ENCODE measurements at places on chromosomes 11 and 22. TPM values are rescaled to one million over a fixed set of nuclear protein-coding genes. Genes with fewer than 3 reads are reported as not detected.

GRCh38 chr11:34351051-34351450 lies 6.8 kb downstream of the ABTB2 start:
- H3K36me3 ChIP-seq, result peaks cover 7% of the 10 kb centered on the region
- no peak overlapping the region for H3K4me3 ChIP-seq
- no peak for DNase-seq

- no peaks in the 10 kb centered on the region for H3K4me1 ChIP-seq
- no peak for DNase-seq
- no peaks in the 10 kb centered on the region for H3K27me3 ChIP-seq
- H3K36me3 ChIP-seq, result peaks cover 16% of the 10 kb centered on the region
- H3K4me3 ChIP-seq, result no peak overlapping the region
Measured at GRCh38 chr11:44235765-44236201, 74.2 kb downstream of the ALX4 start.

- peak; percentile 86 for DNase-seq
- peaks cover 14% of the 10 kb centered on the region for H3K36me3 ChIP-seq
- peak overlapping the region; percentile 81 for H3K4me3 ChIP-seq
- no peaks in the 10 kb centered on the region for H3K27me3 ChIP-seq
- peak overlapping the region; percentile 74 for H3K27ac ChIP-seq
- H3K4me1 ChIP-seq, result peaks cover 40% of the 10 kb centered on the region
Measured at GRCh38 chr11:66543263-66544107, 2.4 kb downstream of the ZDHHC24 start.

GRCh38 chr22:49354516-49355210 lies 473.0 kb downstream of the BRD1 start:
- no peak for DNase-seq
- no peaks in the 10 kb centered on the region for H3K36me3 ChIP-seq
- no peak overlapping the region for H3K27ac ChIP-seq
- no peaks in the 10 kb centered on the region for H3K4me1 ChIP-seq

The PMM1 gene
- 50.3 TPM for total RNA-seq

The USH1C gene
- total RNA-seq, result not detected

- no peaks in the 10 kb centered on the region for H3K4me1 ChIP-seq
- H3K4me3 ChIP-seq, result no peak overlapping the region
- no peaks in the 10 kb centered on the region for H3K27me3 ChIP-seq
- H3K36me3 ChIP-seq, result no peaks in the 10 kb centered on the region
Measured at GRCh38 chr11:89267660-89268302, 90.1 kb downstream of the TYR start.

DNA sequence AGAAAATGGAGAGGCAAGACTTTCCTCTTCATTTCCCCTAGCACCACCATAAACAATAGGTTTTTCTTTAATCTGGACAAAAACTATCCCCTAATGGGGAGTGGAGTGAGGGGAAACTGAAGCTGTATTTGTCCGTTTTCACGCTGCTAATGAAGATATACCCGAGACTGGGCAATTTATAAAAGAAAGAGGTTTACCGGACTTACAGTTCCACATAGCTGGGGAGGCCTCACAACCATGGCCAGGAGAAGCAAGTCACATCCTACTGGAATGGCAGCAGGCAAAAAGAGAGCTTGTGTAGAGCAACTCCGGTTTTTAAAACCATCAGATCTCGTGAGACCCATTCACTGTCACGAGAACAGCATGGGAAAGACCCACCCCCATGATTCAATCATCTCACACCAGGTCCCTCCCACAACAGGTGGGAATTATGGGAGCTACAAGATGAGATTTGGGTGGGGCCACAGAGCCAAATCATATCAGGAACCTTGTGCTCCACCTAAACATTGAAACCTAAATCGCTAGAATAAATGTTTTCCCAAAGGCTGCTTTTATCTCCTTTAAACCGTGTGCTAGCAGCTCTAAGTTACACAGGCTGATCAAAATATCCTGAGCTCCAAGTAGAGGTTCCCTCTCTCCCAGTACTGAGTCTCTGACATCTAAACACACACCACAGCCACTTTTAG lies 4.3 kb downstream of the UBQLN3 start:
- peaks cover 28% of the 10 kb centered on the region for H3K27me3 ChIP-seq
- H3K4me1 ChIP-seq, result no peaks in the 10 kb centered on the region
- no peaks in the 10 kb centered on the region for H3K36me3 ChIP-seq
- no peak for DNase-seq
- H3K4me3 ChIP-seq, result no peak overlapping the region
- H3K27ac ChIP-seq, result no peak overlapping the region

GRCh38 chr22:32413719-32414118 lies 1.7 kb upstream of the RTCB start:
- H3K27ac ChIP-seq, result no peak overlapping the region
- H3K4me1 ChIP-seq, result peaks cover 27% of the 10 kb centered on the region
- no peak for DNase-seq
- peaks cover 12% of the 10 kb centered on the region for H3K36me3 ChIP-seq
- H3K27me3 ChIP-seq, result peaks cover 12% of the 10 kb centered on the region
- no peak overlapping the region for H3K4me3 ChIP-seq

DNA sequence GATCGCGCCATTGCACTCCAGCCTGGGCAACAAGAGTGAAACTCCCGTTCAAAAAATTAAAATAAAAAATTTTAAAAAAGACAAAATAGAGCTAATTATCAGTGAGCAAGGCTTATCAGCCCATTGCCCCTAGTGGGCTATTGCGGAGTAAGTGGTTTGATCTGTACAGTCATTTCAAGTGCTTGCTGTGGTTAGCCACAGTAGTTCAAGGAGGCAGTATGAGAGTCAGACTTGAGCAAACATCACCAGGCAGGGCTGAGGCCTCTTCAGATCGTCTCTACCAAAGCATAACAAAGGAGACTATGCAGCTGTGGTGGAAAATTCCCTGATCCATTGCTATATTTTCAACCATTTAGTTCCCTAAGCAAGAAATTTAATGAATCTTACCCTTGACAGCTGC lies 4.3 kb upstream of the SBF2 start:
- H3K36me3 ChIP-seq, result peaks cover 5% of the 10 kb centered on the region
- DNase-seq, result peak; percentile 76
- H3K4me3 ChIP-seq, result no peak overlapping the region
- H3K27ac ChIP-seq, result no peak overlapping the region
- peaks cover 56% of the 10 kb centered on the region for H3K27me3 ChIP-seq

DNA sequence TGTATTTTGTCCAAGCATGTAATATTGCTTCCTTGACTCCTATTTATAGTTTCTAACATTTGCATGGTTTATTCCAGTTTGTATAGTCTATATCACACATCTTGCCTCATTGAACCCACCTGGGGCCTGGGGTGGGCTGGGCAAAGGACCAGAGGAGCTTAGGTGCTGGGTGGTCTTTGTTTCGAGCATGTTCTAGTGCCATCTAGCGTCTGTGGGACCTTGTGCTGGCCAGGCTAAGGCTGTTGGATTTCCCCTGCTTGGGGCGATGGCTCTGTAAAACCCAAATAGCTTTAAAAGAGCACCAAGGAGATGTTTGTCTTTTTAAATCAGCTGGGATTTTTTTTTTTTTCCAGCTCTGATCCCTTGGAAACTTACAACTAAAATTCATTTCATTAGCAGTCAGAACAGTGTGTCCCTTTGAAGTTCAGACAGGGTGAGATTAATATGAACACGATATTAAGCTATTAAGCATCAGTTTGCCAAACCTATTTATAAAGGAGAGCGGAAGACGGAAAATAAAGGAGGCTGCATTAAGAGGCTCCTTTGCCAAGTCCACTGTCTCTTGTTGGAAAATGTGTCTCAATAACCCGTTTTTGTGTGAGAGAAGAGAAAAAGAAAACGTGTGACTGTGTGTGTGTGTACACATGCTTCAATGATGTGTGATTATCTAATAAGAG lies 157.4 kb downstream of the COMMD9 start:
- H3K27me3 ChIP-seq, result peaks cover 22% of the 10 kb centered on the region
- H3K36me3 ChIP-seq, result no peaks in the 10 kb centered on the region
- H3K4me1 ChIP-seq, result no peaks in the 10 kb centered on the region
- H3K27ac ChIP-seq, result no peak overlapping the region
- H3K4me3 ChIP-seq, result no peak overlapping the region
- no peak for DNase-seq

- H3K27ac ChIP-seq, result no peak overlapping the region
- H3K4me3 ChIP-seq, result no peak overlapping the region
- no peaks in the 10 kb centered on the region for H3K4me1 ChIP-seq
- H3K27me3 ChIP-seq, result no peaks in the 10 kb centered on the region
- no peaks in the 10 kb centered on the region for H3K36me3 ChIP-seq
- DNase-seq, result no peak
Measured at GRCh38 chr11:1558775-1559110, 13.3 kb downstream of the DUSP8 start.

DNA sequence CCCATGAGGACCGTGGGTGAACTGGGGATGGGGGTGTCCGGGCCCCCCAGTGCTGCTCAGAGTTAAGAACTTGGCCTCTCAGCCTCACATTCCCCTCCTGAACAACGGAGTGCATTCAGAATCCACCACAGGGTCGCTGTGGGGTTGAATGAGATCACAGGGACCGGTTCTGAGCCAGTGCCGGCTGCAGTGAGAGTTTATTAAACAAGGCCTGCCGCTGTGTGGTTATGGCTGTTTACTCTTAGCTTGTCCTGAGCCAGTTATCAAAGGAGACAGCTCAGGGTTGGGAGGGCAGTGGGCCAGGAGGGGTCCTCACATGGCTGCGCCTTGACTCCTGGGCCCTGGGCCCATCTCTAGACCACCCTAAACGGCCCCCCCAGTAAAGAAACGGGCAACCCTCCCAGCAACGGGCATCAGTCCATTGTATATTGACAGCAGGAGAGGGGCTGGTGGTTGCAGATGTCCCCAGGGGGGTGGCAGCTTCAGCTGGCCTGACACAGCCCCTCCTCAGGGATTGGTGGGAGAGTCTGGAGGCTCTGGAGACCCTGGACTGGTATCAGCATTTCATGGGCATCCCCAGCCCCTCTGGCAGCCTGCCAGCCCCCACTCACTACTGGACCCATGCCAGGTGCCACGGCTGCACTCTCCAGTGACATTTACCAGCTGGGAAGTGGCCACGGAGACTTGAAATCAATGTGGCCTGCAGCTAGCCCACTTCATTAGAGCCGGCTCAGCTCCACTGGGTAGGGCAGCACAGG lies 15.1 kb upstream of the CABP7 start:
- H3K36me3 ChIP-seq, result no peaks in the 10 kb centered on the region
- H3K4me1 ChIP-seq, result peaks cover 2% of the 10 kb centered on the region
- H3K27me3 ChIP-seq, result no peaks in the 10 kb centered on the region
- H3K27ac ChIP-seq, result no peak overlapping the region
- no peak overlapping the region for H3K4me3 ChIP-seq

The OR10D3 gene
- total RNA-seq, result not detected

The MRGPRX3 gene
- total RNA-seq, result not detected

DNA sequence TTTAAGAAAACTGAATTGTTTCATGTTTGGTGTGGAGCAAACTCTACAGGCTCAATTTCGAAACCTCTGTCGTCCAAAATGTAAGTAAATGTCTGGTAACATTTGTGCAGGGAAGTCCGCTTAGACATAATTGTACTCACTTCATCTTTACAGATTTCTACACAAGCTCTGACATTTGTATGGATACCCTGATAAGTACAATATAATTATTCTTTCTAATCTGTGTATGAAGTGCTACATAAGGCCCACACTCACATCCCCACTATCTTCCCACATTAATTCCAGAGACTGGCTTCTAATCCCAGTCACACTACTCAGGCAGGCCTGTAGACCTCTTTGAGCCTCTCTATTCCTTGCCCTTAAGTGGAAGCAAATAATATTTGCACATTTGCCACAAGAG lies 129.2 kb upstream of the LMO1 start:
- peaks cover 27% of the 10 kb centered on the region for H3K27me3 ChIP-seq
- H3K4me1 ChIP-seq, result no peaks in the 10 kb centered on the region
- H3K27ac ChIP-seq, result no peak overlapping the region

DNA sequence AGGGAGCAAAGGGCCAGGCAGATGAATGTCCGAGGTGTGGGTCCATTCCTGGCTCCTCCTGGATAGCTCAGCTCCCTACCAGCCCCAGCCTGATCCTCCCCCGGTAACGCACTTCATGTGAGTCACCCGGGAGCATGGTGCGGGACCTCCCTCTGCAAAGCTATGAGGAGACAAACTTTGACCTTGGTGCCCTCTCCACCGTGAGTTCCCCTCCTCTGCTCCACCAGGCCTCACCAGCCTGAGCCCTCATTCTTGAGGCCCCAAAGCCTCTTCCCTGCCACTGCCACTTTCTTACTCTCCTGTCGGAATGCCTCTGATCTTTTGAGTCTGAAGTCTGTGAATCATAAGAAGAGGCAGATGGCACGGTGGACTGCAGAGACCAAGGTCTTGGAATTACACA lies 37.4 kb upstream of the CD82 start:
- no peak for DNase-seq
- H3K4me1 ChIP-seq, result peaks cover 6% of the 10 kb centered on the region
- no peak overlapping the region for H3K4me3 ChIP-seq
- peaks cover 1% of the 10 kb centered on the region for H3K27me3 ChIP-seq
- no peak overlapping the region for H3K27ac ChIP-seq

DNA sequence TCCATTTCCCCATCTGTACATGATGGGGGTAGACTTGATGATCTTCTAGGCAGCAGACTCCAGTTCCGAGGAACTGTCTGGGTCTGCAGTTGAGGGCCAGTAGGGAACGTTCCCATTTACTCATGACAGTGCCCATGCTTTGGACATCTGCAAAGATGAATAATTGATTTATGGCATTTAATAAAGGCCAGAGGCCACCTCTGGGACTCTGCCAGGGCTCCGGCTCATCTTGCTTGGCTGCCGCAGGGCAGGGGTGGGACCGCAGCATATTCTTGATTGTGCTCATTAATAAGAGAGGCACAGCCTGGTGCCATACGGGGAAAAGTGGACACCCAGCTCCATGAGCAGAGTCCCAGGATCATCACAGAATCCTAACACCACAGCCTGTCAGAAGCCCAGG lies 28.1 kb upstream of the KLHL35 start:
- no peak overlapping the region for H3K27ac ChIP-seq
- H3K36me3 ChIP-seq, result no peaks in the 10 kb centered on the region
- no peak for DNase-seq
- H3K27me3 ChIP-seq, result no peaks in the 10 kb centered on the region
- no peak overlapping the region for H3K4me3 ChIP-seq

The SMIM35 gene
- not detected for total RNA-seq

- H3K27ac ChIP-seq, result no peak overlapping the region
- DNase-seq, result no peak
Measured at GRCh38 chr11:27444801-27445215, 27.8 kb downstream of the LGR4 start.

The UBE2L6 gene
- total RNA-seq, result 101 TPM

- no peaks in the 10 kb centered on the region for H3K27me3 ChIP-seq
- DNase-seq, result no peak
- no peaks in the 10 kb centered on the region for H3K4me1 ChIP-seq
- H3K27ac ChIP-seq, result no peak overlapping the region
- H3K4me3 ChIP-seq, result no peak overlapping the region
Measured at GRCh38 chr11:69489746-69490365, 8.4 kb downstream of the LINC01488 start.

DNA sequence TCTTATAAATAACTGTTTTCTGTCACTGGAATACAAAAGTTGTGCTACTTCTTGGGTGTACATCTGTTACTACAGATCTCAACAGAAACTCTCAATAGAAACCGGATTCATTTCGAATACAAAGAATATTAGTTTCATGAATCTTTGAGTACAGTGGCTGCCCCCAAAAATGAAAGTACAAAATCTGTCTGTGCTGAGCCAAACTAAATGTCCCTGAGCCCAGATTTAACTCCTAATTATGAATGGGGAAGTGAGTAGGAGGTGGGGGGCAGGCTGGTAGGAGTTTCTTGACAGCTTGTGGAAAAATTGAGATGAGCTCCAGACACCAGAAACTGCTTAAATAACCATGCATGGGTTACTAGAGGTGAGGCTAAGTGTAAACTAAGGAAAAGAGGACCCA lies 41.6 kb downstream of the PITPNB start:
- H3K4me3 ChIP-seq, result no peak overlapping the region
- DNase-seq, result no peak
- no peak overlapping the region for H3K27ac ChIP-seq
- no peaks in the 10 kb centered on the region for H3K27me3 ChIP-seq

- no peaks in the 10 kb centered on the region for H3K36me3 ChIP-seq
- no peak overlapping the region for H3K4me3 ChIP-seq
- H3K27ac ChIP-seq, result no peak overlapping the region
- peaks cover 49% of the 10 kb centered on the region for H3K27me3 ChIP-seq
- H3K4me1 ChIP-seq, result no peaks in the 10 kb centered on the region
Measured at GRCh38 chr11:13101644-13102512, 92.8 kb downstream of the RASSF10 start.

The RAG1 gene
- 0.25 TPM for total RNA-seq
